ENCODE measurements at places on chromosomes 1 and 21.

- DNase-seq: no peak
These were observed 7.4 kb downstream of the GPR137B start for GRCh38 chr1:236149696-236150228.

DNA sequence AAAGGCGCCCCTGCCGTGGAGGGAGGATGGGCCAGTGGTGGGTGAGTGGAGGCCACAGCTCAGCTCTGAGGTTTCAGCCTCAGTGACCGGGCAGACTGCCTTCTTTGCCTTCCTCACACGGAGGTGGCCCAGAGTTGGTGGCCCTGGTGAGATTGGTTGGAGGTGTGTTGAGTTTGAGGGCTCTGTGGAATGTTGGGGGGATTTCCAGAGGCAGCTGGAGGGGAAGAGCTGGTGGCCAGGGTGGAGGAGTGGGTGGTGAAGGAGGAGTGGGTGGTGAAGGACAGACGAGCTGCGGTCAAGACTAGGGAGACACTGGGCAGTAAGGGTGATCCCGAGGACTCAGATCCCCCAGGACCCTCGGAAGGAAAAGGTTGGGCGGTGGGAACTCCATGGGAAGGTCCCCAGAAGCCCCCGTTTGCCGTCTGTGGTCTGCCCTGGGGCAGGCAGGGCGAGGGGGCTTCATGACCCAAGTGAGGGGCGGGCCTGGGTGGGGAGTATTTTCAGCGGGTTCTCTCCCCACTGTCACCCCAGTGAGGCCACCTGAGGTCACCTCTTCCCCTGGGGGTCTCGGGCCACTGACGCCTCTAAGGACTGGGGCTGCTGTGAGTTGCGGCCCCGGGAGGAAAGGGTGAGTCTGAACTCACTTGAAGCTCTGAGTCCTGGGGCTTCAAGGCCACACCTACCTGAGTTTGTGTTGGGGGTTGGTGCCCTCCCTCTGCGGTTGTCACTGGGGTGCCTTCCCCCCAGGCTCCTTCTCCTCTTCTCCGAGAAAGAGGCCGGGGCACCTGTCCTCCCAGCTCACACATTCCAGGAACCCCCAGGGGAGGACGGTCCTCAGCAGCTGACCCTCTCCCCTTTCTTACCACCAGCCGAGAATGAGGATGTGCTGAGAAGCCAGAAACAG is 22.7 kb upstream of the PIK3CD start:
- DNase-seq: no peak

GRCh38 chr1:72282271-72283021 is at the start of gene NEGR1:
Gene NEGR1 (minus strand): TSS chr1:72282539.
- peak; percentile 96 for DNase-seq

DNA sequence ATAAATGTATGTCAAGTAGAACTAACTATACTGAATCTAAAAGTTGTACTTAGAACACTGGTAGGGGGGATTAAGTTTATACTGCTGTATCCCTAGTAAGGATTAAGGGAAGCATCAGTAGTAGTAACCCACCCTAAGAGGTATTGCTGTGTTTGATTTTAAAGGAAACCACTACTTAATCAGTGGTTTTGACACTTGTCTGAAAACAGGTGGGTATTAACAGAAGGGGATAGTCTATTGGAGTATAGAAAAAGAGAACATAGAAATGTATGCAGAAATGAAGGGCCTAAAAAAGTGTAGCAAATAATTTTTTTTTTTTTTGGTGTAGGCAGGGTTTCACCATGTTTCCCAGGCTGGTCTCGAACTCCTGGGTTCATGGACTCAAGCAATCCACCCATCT is 2.2 kb downstream of the MIGA1 start:
- no peak for DNase-seq

GRCh38 chr1:181429462-181429861 is 53.9 kb upstream of the CACNA1E start:
- DNase-seq: no peak

Data from stromal cell of bone marrow (primary cell).